ENCODE measurements at places on chromosomes 11 and 22.

GRCh38 chr11:71977743-71978418 lies 20.8 kb upstream of the IL18BP start:
- peak; percentile 72 for DNase-seq
- peaks cover 7% of the 10 kb centered on the region for H3K36me3 ChIP-seq
- no peaks in the 10 kb centered on the region for H3K4me1 ChIP-seq
- H3K4me3 ChIP-seq = no peak overlapping the region

DNA sequence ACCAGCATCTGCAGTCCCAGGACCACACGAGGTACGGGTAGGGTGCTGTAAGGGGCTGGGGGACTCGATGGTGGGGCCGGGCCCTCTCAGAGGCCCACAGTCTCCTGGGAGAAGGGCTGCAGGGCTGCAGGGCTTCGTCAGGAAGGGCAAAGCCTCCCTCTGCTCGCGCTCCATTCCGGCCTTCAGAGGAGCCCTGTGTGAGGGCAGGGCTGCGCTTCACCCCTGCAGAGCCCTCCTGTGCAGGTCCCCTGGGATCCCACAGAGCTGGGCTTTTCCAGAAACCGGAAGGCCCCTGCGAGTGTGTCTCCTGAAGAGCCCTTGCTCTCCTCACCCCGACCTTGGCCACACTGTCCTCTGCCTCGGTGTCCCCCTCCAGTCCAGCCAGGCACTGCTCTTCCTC lies 27.2 kb downstream of the WNT11 start:
- no peak overlapping the region for H3K4me3 ChIP-seq
- H3K36me3 ChIP-seq = no peaks in the 10 kb centered on the region
- H3K27ac ChIP-seq = no peak overlapping the region
- H3K4me1 ChIP-seq = no peaks in the 10 kb centered on the region

DNA sequence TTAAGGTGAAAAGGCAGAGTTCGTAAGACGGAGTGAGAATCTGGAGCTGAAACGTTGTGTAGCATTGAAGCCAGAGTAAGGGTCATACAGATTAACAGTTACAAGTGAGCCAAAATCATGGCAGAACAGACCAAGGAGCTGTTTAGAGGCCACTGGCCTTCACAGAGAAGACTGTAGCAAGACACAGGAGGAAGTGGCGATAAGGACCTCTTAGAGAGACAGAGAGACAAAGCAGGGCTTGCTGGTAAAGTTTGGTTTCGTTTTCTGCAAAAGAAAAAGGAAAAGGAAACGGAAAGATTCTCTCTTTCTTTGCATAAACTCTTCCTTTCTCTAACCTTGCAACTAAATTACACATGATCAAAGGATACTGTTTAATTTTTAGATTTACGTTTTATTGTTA lies 83.0 kb downstream of the AASDHPPT start:
- no peaks in the 10 kb centered on the region for H3K36me3 ChIP-seq
- DNase-seq = no peak
- H3K27me3 ChIP-seq = peaks cover 3% of the 10 kb centered on the region
- H3K4me1 ChIP-seq = no peaks in the 10 kb centered on the region
- H3K27ac ChIP-seq = no peak overlapping the region

DNA sequence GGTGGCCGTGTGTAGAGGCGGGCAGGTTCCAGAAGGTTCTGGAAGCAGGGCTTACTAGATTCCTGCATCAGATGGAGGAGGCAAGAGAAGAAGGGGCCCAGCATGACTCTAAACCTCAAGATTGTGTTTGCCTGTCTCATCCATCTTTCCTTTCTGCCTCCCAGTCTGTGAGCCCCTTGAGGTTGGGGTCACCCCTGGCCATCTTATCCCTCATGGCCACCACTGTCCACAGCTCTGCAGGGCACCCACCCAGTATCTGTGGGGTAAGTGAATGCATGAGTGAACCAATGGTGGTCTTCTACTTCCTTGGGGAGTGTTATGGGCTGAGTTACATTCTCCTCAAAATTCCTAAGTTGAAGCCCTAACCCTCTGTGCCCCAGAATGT lies 79.3 kb downstream of the MYEOV start:
- no peaks in the 10 kb centered on the region for H3K27me3 ChIP-seq
- no peaks in the 10 kb centered on the region for H3K4me1 ChIP-seq
- peak; percentile 0 for DNase-seq
- H3K27ac ChIP-seq = no peak overlapping the region
- no peak overlapping the region for H3K4me3 ChIP-seq
- no peaks in the 10 kb centered on the region for H3K36me3 ChIP-seq
